Suprapubic skin (tissue), 4 donors: ENCODE measurements at places on chromosomes 1 and 21.
A peak's percentile ranks its signal among the peaks of the same experiment; 100 is the strongest.

GRCh38 chr1:19710825-19711611, 46.3 kb downstream of the HTR6 start:
- H3K27me3 ChIP-seq, result no peaks in the 10 kb centered on the region
- no peaks in the 10 kb centered on the region for H3K4me1 ChIP-seq
- DNase-seq, result no peak

DNA sequence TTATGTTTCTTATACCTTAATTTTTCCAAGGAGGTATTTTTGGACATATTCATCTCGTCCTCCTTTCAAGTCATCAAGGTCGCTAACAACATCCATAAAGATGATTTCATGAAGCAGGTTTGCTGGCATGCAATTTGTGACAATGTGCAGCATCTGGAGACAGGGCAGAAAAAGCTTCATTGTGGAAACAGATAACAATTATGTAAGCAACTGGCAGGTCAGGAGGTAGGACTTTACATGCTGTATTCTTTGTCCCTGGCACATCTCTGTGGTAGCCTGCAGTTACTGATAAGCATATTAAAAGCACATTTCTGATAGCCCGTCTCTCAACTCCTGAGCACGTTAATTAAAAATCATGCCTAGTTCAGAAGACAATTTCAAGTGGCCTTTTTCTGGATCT, 156.8 kb downstream of the LEPR start:
- H3K27me3 ChIP-seq, result no peaks in the 10 kb centered on the region
- no peak overlapping the region for H3K27ac ChIP-seq
- H3K4me3 ChIP-seq, result no peak overlapping the region
- H3K4me1 ChIP-seq, result no peaks in the 10 kb centered on the region
- no peak for DNase-seq

GRCh38 chr1:230158415-230159291, 91.6 kb downstream of the GALNT2 start:
- H3K4me3 ChIP-seq, result no peak overlapping the region
- H3K27ac ChIP-seq, result no peak overlapping the region
- H3K4me1 ChIP-seq, result peaks cover 10% of the 10 kb centered on the region
- H3K36me3 ChIP-seq, result no peaks in the 10 kb centered on the region
- H3K27me3 ChIP-seq, result no peaks in the 10 kb centered on the region

DNA sequence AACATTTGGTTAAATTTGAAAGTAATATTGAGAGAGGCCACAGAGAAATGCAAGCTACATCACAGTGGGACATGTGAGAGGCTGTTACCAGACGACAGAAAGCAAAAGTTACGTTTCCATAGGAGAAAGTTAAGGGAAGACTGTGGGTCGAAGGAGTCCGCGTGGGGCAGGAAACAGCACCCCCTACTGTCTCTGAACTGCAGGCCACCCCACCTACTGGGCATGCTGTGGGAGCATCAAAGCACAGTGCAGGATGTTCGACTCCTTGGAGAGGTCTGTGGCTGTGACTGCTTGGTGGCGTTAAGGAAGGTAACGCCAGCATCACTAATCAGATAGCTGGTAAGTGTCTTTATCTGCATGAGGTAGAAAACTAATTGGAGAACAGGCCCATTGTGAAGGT, 123.9 kb downstream of the PTBP2 start:
- no peaks in the 10 kb centered on the region for H3K36me3 ChIP-seq
- no peaks in the 10 kb centered on the region for H3K4me1 ChIP-seq
- no peak for DNase-seq
- no peak overlapping the region for H3K27ac ChIP-seq
- H3K4me3 ChIP-seq, result no peak overlapping the region

GRCh38 chr1:9181176-9181906, 52.4 kb upstream of the GPR157 start:
- peaks cover 3% of the 10 kb centered on the region for H3K27me3 ChIP-seq
- no peaks in the 10 kb centered on the region for H3K36me3 ChIP-seq
- peak overlapping the region; percentile 76 for H3K27ac ChIP-seq
- peaks cover 35% of the 10 kb centered on the region for H3K4me1 ChIP-seq
- H3K4me3 ChIP-seq, result peak overlapping the region; percentile 80

- H3K27me3 ChIP-seq, result no peaks in the 10 kb centered on the region
- H3K27ac ChIP-seq, result no peak overlapping the region
- no peak overlapping the region for H3K4me3 ChIP-seq
- peaks cover 64% of the 10 kb centered on the region for H3K36me3 ChIP-seq
- DNase-seq, result no peak
Measured at GRCh38 chr1:224274970-224275626, 54.9 kb downstream of the NVL start.

- H3K27me3 ChIP-seq, result no peaks in the 10 kb centered on the region
- H3K4me1 ChIP-seq, result no peaks in the 10 kb centered on the region
- no peak overlapping the region for H3K27ac ChIP-seq
- no peak overlapping the region for H3K4me3 ChIP-seq
- no peaks in the 10 kb centered on the region for H3K36me3 ChIP-seq
- no peak for DNase-seq
Measured at GRCh38 chr1:199089393-199090122, 450.7 kb downstream of the PTPRC start.

DNA sequence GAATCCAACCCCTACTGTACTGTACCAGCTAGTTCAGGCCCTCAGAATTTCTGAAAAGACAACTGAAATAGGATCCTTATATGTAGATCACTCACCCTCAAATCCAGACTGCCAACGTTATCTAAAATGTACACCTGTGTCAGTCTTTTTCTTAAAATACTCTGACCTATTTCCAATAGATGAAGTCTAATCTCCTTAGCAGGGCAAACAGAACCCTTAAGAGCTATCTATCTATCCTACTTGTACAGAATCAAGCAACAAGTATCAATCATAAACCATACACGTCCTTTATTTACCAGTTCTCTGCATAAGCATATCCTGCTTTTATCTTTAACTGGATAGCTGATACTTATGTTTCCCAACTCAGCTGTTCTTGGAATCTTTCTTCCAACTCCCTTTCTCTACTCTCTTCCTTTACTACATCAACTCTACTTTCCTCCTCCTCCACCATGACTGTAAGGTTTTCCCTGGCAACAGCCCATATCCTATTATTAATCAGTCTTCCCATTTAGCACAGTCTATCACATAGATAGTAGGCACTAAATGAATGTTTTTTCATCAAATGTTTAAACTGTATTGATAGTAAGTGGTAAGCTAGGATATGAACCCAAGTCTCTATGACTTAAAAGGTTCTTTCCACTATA, 2.8 kb downstream of the LRIF1 start:
- H3K4me1 ChIP-seq, result peaks cover 11% of the 10 kb centered on the region
- H3K27ac ChIP-seq, result no peak overlapping the region
- no peaks in the 10 kb centered on the region for H3K36me3 ChIP-seq
